ENCODE measurements at places on chromosomes 1 and 21.

GRCh38 chr1:219875860-219876259 is 52.5 kb downstream of the SLC30A10 start:
- no peak for DNase-seq

DNA sequence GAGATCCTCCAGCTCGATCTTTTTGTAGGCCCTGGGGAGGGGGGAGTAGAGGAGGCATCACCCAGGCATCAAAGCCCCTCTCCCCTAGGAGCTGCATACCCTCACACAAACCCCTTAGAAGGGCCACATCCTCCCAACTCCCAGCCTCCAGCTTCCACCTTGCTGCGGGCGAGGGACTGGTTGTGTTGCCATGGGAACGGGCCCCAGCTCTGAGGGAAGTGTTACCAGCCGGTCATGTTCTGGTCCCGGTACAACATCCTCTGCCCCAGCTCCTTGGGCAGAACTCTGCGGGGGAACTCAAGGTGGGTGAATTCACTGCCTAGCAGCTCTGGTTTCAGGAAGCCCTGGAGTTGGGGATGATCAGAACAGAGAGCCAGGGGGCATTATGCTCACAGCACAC is 4.1 kb downstream of the PPM1J start:
- DNase-seq, result no peak

- DNase-seq, result no peak
These were observed 341.8 kb downstream of the NPHP4 start for GRCh38 chr1:5650283-5651026.

DNA sequence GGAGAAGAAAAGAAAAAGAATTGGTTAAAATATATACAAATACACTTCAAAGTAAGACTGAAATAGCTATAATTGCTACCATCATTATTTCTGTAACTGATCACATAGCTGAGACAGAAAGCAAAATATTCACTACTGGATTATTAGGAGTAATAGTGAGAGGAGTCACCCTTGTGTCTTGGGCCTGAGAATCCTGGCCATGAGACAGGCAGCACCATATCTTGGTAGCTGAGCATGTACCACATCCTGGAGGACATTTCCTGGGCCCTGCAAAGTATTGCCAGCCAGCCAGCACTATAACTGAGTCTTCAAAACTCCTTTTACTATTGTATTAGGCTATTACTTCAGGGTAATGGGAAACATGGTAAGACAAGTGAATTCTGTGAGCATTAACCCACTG is 63.5 kb downstream of the C1orf185 start:
- no peak for DNase-seq

GRCh38 chr1:210321131-210321530 is 7.6 kb upstream of the HHAT start:
- no peak for DNase-seq

GRCh38 chr1:221708987-221709386 is 32.9 kb downstream of the DUSP10 start:
- no peak for DNase-seq

GRCh38 chr1:37147906-37148305 is 113.6 kb upstream of the GRIK3 start:
- no peak for DNase-seq

GRCh38 chr1:159826441-159827101 is at the start of gene SLAMF8:
TSS of gene SLAMF8 (plus strand) at chr1:159826873. CDS start at chr1:159826899, 26 bp downstream.
- peak; percentile 50 for DNase-seq

DNA sequence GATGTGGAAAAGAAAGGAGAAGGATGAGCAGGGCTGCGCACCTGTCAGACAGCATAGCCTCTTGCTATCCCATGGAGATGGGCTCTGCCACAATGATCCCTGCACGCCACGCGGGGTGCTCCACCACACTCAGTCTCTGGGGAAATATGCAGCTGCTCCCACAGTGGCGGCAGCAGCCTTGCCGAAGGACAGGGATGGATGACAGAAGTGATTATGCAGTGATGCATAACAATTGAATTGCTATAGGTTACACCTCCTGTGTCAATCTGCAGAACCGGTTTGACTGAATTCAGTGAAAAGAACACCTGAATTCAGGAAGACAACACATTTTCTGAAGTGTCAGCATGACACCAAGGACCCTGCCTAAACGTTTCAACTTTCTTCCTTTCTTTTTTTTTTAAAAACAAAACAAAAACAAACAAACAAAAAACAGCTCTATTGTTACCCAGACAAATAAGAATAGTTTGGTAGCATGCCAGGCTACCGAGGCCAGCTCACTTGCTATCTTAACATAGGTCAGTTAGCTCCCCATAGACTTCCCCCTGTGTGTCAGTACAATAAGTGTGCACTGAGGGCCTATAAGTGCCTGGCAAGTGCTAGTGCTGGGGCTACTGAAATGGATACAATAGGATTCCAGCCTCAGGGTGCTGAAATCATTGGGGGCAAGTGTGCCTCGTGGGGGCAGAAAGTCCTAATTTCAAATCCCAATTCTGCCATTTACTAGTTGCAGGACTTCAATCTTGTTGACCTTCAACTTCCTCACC is 127.6 kb upstream of the LMO4 start:
- no peak for DNase-seq

- DNase-seq, result no peak
These were observed 80.2 kb downstream of the NTMT2 start for GRCh38 chr1:170225781-170226530.

DNA sequence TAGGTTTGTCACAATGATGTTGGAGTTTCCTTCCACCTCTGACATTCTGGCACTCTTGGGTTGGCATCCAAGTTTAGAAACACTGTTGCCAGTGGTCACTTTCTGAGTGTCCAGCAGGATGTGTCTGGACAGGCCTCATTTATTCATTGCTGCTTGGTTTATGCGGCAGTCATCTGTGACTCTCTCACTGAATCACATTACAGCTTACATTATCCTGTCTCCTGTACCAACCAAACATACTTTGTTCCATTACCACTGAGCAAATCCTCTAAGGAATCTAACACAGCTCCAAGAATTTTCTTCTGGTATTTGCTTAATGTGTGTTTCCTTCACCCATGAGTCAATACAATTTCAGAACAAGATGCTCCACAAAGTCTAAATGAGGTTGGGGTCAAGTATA is 19.9 kb downstream of the SGIP1 start:
- DNase-seq, result no peak

GRCh38 chr1:113073479-113073950 is 517 bp downstream of the LRIG2 start:
- DNase-seq, result no peak

- no peak for DNase-seq
These were observed 12.4 kb upstream of the ATP1A1 start for GRCh38 chr1:116360429-116361173.

DNA sequence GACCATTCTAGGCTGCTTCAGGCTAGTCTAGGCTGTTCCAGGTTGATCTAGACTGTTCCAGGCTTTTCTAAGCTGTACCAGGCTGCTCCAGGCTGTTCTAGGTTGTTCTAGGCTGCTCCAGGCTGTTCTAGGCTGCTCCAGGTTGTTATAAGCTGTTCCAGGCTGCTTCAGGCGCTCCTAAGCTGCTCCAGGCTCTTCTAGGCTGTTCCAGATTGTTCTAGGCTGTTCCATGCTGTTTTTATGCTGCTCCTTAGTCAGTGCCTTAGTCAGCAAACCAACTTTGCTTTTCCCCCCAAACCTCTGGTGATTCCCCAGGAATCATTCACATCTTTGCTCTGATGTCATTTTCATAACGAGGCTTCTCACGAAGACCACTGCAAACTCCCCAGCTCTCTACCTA is 171.4 kb upstream of the GALNT2 start:
- DNase-seq, result no peak

DNA sequence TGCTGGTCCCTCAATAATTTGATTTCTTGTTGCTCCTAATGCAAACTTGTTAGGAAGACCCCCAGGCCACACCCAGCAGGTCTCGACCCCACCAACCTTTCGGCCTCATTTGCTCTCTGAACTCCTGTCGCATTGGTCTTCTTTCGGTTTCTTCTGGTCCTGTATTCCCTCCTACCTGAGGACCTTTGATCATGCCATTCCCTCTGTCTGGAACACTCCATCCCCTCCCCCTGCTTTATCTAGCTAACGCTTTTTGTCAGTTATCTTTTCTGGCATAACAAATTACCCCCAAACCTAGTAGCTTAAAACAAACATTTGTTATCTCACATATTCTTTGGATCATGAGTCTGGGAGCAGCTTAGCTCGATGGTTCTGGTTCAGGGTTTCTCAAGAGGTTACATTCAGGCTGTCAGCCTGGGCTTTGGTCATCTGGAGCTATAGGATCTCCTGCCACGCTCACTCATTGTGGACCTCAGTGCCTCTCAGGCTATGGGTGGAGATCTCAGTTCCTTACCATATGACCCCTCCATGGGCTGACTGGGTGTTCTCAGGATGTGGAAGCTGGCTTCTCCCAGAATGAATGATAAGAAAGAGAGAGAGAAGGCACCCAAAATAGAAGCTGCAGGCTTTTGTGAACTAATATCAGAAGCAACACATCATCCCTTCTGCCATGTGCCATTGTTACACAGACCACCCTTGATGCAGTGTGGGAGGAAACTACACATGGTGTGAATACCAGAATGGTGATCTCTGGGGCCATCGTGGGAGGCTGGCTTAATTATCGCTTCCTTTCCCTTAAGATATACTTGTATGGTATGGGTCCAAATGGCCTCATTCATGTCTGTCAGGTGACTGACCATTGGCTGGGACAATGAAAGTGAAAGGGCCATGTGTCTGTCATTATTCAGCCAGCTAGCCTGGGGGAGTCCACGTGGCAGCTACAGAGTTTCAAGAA is 29.1 kb upstream of the BCAR3 start:
- DNase-seq, result no peak

DNA sequence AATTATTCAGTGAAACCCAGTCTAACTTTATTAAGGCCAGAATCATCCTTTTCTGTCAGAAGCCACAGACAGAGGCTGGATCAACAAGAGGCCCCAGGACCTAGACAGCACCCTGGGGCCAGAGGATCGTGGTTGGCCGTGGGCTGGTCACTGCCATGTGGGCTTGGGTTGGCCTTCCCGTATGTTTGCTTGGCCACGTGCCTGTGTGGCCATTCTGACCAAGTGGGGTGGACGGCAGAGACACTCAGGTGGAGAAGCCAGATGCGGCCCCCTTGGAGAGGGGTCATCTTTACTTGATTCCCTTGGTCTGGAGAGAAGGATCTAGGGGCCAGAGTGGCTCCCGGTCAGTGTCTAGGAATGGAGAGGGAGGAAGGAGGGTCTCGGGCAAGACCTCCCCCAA is 327.9 kb downstream of the CAMTA1 start:
- DNase-seq, result no peak

DNA sequence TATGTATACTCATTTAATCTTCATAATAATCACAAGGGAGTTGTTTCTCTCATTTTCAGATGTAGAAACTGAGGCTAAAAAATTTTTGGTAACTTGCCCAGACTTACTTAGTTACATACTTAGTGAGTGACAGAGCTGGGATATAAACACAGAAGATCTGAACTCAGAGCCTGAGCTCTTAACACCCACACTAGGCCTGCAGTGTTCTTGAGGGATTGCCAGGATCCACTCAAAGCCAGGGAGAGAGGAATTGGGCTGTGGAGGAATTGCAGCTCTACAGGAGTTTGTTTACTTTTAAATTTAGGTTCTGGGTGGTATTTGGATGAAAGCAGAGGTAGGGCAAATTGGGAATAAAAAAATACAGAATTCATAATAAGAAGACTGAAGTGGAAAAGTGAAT is 515.1 kb upstream of the PLXNA2 start:
- no peak for DNase-seq

DNA sequence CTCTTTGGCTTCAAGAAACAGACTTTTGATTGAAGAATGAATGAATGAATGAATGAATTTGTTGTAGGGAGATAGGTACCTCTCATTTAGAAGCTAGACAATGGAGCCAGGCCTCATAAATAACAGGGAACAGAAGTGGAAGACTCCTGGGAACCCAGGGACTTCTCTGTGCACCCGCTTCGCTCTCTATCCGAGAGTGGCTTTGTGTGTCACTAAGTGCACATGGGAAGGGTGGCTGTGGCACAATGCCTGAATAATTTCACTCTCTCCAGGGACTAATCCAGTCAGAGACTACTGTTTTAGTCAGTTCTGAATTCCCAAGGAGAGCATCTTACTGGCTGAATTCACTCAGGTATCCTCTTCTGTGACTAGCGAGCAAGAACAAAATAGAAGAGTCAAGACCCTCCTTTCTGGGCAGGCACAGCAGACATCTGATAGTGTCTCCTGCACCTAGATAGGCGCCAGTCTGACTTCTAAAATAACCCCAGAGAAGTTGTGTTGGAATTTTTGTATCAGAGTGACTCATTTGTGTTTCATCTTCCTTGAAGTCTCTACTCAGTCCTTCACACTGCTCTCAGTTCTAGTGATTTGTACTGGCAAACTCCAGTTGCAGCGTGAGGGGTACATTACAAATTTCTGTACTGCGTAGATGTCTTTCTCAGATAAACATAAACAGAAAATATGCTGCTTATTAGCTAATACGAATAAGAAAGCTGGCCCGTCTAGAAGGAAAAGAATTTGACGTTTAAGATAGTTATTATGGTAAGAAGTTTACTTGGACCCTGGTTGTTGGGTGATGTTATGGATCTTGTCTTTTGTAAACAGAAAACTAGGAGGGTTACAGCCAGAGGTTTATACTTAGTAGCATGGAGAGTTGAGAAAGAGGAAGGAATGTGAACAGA is 34.0 kb downstream of the BACH1 start:
- DNase-seq, result no peak

- DNase-seq, result no peak
These were observed 380.6 kb downstream of the SIPA1L2 start for GRCh38 chr1:232249339-232249738.

GRCh38 chr1:47174656-47175020 is 15.2 kb downstream of the PDZK1IP1 start:
- no peak for DNase-seq

DNA sequence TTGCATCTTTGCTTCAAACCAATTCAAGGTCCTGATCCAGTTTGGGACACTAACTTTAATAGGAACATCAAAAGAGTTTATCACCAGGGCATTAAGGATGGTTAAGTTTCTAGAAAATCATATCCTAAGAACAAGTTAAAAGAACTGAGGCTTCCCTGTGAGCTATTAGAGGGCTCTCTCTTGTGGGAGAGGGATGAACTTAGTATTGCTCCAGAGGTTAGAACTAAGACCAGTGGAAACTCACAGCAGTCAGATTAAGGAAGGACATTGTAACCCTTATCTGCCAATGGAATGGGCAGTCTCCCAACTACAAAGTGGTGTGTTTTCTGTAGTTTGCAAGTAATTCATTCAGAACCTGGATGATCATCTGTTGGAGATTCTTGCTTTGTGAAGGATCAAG is 36.8 kb downstream of the UBE2U start:
- DNase-seq, result no peak

- no peak for DNase-seq
These were observed at the start of gene EDN2 for GRCh38 chr1:41484402-41485241. TSS of gene EDN2 (minus strand) at chr1:41484683. CDS start at chr1:41484601, 82 bp downstream.

GRCh38 chr1:110618668-110619067 is 12.5 kb upstream of the KCNA2 start:
- DNase-seq, result no peak

- DNase-seq, result no peak
These were observed 42.8 kb downstream of the CHRM3 start for GRCh38 chr1:239429163-239429562.

DNA sequence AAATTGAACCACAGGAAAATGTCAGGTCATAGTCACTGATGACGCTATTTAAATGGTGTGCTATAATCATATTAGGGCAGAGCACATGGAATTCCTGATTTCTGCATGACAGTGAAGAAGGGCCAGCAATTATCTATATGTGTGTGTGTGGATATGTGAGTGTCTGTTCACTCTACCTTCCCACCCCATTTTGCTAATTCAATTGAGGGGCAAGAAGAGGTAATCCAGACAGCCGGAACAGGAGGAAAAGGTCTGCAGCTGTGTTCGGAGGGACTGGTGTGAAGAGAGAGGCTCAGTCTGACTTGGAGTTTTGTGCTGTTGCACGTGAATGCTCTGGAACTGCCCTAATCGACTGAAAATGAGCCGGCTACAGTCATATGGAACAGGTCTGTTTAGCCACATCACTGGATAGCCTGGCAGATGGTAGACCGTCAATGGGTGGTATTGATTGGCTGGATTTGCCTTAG is 5.1 kb upstream of the ELAVL4 start:
- DNase-seq, result no peak
